ENCODE measurements at places on chromosomes 16 and 17. TPM values are rescaled to one million over a fixed set of nuclear protein-coding genes. Genes with fewer than 3 reads are reported as not detected.

- ATAC-seq, result no peak
Measured at GRCh38 chr17:32656886-32657285, 170.1 kb downstream of the CDK5R1 start.

GRCh38 chr16:81946206-81946605 lies 65.1 kb downstream of the SDR42E1 start:
- no peak for ATAC-seq

DNA sequence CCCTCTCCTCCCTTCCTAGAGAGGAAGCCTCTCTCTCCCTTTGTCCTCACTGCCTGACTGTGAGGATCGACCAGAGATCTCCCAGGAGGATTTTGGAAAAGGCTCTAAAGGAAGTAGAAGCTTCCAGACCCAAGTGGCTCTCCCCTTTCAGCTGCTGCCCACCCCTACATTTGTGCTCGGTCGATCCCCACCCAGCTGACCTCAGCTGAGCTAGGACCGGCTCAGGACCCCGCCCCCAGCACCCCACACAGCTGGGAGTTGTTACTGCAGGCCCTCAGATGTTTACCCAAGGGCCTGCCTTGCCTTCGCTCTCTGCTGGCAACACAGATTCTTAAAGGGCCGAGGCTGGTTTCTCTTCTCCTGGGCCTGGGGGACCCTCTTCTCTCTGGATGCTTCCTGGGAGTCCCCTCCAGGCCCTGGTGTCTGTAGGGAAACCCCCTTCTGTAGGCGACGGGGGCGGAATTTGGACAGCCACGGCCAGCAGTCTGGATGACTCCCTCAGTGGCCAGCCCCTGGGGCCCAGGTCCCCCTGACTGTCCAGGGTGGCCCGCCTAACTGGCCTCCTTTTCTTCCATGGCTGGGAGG lies 26.9 kb upstream of the TIMP2 start:
- ATAC-seq, result no peak

RNF43 gene
- total RNA-seq, result 0.41 TPM

CD300C gene
- 0.49 TPM for total RNA-seq

PRR35 gene
- total RNA-seq, result not detected

GRCh38 chr16:66696669-66697630 lies at the start of gene CMTM4:
CMTM4 (minus strand) TSS chr16:66696743; CDS start chr16:66696525, 218 bp downstream.
- ATAC-seq, result peak; percentile 92

DNA sequence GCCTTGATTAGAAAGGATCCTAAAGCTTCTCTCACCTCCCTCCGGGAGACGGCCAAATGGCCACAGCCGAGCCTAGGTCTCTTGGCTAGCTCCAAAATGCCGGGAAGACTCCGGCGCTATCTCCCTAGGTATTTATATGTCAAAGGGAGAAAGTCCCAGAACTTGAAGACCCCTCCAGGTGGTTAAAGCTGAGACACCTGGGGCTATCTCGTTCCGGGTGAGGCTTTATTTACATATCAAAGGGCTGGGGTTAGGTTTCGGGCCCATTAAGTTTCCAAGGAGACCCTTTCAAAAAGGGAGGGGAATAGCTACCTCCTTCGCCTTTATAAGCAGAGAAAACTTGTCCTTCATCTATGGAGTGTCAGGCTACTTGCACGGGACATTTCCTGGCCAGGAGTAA lies 70.9 kb upstream of the KIFC3 start:
- no peak for ATAC-seq

- no peak for ATAC-seq
Measured at GRCh38 chr16:30785126-30786106, 1.6 kb downstream of the ZNF629 start.

- ATAC-seq, result no peak
Measured at GRCh38 chr17:55289106-55289446, 24.3 kb downstream of the HLF start.

- no peak for ATAC-seq
Measured at GRCh38 chr17:10050597-10051101, 145.6 kb upstream of the RCVRN start.

RND2 gene
- 1.5 TPM for total RNA-seq

Data from motor neuron (in vitro differentiated cells).